ENCODE measurements at places on chromosomes 11 and 22. TPM values are rescaled to one million over a fixed set of nuclear protein-coding genes. Genes with fewer than 3 reads are reported as not detected.

The ZC3H12C gene
- 2.6 TPM for total RNA-seq

The MFRP gene
- total RNA-seq, result 0.03 TPM

DNA sequence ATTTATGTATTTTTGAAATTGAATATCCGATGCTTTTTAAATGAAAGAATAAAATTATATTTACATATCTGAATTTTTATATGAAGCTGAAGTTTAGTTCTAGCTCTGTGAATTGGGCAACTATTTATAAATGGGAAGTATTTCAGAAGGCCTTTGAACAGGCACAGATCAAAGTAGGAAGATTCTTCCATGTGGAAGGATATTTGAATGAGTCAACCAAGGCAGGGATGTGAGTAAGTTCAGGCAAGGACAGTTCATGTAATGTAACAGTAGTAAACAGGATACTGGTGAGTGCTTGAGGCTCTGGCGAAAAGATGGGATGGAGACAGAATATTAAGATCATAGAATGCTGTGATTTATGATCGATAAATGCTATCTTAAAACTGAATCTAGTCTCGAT lies 417.8 kb upstream of the CCDC179 start:
- no peak overlapping the region for H3K27ac ChIP-seq
- H3K4me3 ChIP-seq, result no peak overlapping the region
- H3K36me3 ChIP-seq, result no peaks in the 10 kb centered on the region
- no peaks in the 10 kb centered on the region for H3K27me3 ChIP-seq
- DNase-seq, result no peak
- no peaks in the 10 kb centered on the region for H3K4me1 ChIP-seq

The CFAP300 gene
- total RNA-seq, result 1.2 TPM

The CD44 gene
- total RNA-seq, result 10.1 TPM

DNA sequence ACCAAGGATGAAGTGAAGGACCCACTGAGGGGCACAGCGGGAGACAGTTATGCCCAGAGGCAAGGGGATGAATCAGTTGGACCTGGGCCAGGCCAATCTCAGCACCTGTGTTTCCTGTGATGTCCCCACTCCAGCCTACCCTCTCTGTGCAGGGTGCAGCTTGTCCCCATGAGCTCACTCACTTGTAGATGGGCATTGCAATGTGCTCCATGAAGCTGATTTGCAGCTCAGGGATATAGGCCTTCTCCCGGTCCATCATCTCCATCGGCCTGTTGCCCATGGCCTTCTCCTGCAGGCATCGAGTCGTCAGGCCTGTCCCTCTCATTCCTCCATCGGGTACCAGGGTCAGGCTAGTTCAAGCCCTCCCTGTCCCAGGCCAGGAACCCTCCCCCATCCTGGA lies 96.2 kb downstream of the PDE2A start:
- no peak overlapping the region for H3K4me3 ChIP-seq
- no peak overlapping the region for H3K27ac ChIP-seq
- H3K4me1 ChIP-seq, result 0 out of 2 replicates have a peak, but pooled peaks cover under 1% of the 10 kb centered on the region
- H3K27me3 ChIP-seq, result 0 out of 2 replicates have a peak, but pooled peaks cover 3% of the 10 kb centered on the region
- DNase-seq, result no peak

GRCh38 chr11:61895718-61896059 lies 4.3 kb upstream of the FADS3 start:
- no peaks in the 10 kb centered on the region for H3K27me3 ChIP-seq
- no peak overlapping the region for H3K4me3 ChIP-seq
- no peak overlapping the region for H3K27ac ChIP-seq
- peaks cover 11% of the 10 kb centered on the region for H3K4me1 ChIP-seq

GRCh38 chr11:110580571-110580970 lies 131.7 kb downstream of the ARHGAP20 start:
- no peak overlapping the region for H3K27ac ChIP-seq
- H3K36me3 ChIP-seq, result no peaks in the 10 kb centered on the region
- DNase-seq, result no peak
- no peak overlapping the region for H3K4me3 ChIP-seq
- no peaks in the 10 kb centered on the region for H3K27me3 ChIP-seq
- no peaks in the 10 kb centered on the region for H3K4me1 ChIP-seq

- no peaks in the 10 kb centered on the region for H3K4me1 ChIP-seq
- H3K4me3 ChIP-seq, result no peak overlapping the region
- H3K27ac ChIP-seq, result no peak overlapping the region
- 0 out of 2 replicates have a peak, but pooled peaks cover 3% of the 10 kb centered on the region for H3K27me3 ChIP-seq
- no peak for DNase-seq
These were observed 10.0 kb upstream of the PKNOX2 start for GRCh38 chr11:125154378-125155099.

The RFPL2 gene
- not detected for total RNA-seq

DNA sequence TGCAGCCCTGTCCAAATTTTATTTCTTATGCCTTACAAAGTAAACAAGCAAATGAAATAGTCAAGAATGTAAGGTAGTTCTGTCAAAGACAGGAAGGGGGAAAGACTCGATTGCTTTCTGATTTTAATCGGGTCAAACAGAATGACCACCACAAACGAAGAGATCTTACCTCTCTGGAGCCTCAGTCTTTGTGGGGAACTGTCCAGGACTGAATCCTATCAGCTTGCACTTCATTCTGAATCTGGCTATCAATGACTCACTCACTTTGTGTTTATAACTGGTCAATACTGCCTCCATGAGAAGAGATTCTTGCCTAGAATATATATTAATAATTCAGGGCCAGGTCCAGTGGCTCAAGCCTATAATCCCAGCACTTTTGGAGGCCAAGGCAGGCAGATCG lies 17.2 kb downstream of the MSANTD2 start:
- DNase-seq, result no peak
- H3K27ac ChIP-seq, result no peak overlapping the region
- H3K4me3 ChIP-seq, result no peak overlapping the region
- no peaks in the 10 kb centered on the region for H3K4me1 ChIP-seq

The MIF gene
- total RNA-seq, result 800 TPM

- no peaks in the 10 kb centered on the region for H3K4me1 ChIP-seq
- no peaks in the 10 kb centered on the region for H3K36me3 ChIP-seq
- no peaks in the 10 kb centered on the region for H3K27me3 ChIP-seq
These were observed 47.0 kb downstream of the TPBGL start for GRCh38 chr11:75287579-75287978.

- no peaks in the 10 kb centered on the region for H3K36me3 ChIP-seq
- H3K4me3 ChIP-seq, result no peak overlapping the region
- peak; percentile 30 for DNase-seq
- no peak overlapping the region for H3K27ac ChIP-seq
These were observed 41.5 kb upstream of the PPARA start for GRCh38 chr22:46108564-46109473.

GRCh38 chr22:48811885-48812284 lies 1015.8 kb downstream of the BRD1 start:
- H3K27ac ChIP-seq, result no peak overlapping the region
- no peaks in the 10 kb centered on the region for H3K4me1 ChIP-seq
- H3K27me3 ChIP-seq, result no peaks in the 10 kb centered on the region
- H3K4me3 ChIP-seq, result no peak overlapping the region
- no peak for DNase-seq

The KCNQ1OT1 gene
- total RNA-seq, result 2.8 TPM

- peaks cover 9% of the 10 kb centered on the region for H3K4me1 ChIP-seq
- H3K27me3 ChIP-seq, result no peaks in the 10 kb centered on the region
- no peaks in the 10 kb centered on the region for H3K36me3 ChIP-seq
- DNase-seq, result no peak
These were observed 4.0 kb downstream of the TCN1 start for GRCh38 chr11:59862252-59862651.

GRCh38 chr11:111531687-111532364 lies 8.7 kb upstream of the LAYN start:
- no peak for DNase-seq
- no peak overlapping the region for H3K4me3 ChIP-seq
- no peak overlapping the region for H3K27ac ChIP-seq
- H3K4me1 ChIP-seq, result no peaks in the 10 kb centered on the region
- no peaks in the 10 kb centered on the region for H3K27me3 ChIP-seq
- no peaks in the 10 kb centered on the region for H3K36me3 ChIP-seq

- no peaks in the 10 kb centered on the region for H3K36me3 ChIP-seq
- H3K4me3 ChIP-seq, result no peak overlapping the region
- no peaks in the 10 kb centered on the region for H3K4me1 ChIP-seq
- no peak overlapping the region for H3K27ac ChIP-seq
These were observed 27.5 kb downstream of the TPCN2 start for GRCh38 chr11:69076129-69076791.

- DNase-seq, result no peak
- H3K27me3 ChIP-seq, result no peaks in the 10 kb centered on the region
- H3K27ac ChIP-seq, result no peak overlapping the region
These were observed 160.3 kb upstream of the TMEM45B start for GRCh38 chr11:129655247-129655832.

The P2RX6 gene
- not detected for total RNA-seq

- H3K36me3 ChIP-seq, result no peaks in the 10 kb centered on the region
- peaks cover 36% of the 10 kb centered on the region for H3K27me3 ChIP-seq
- H3K27ac ChIP-seq, result no peak overlapping the region
- no peak for DNase-seq
- H3K4me1 ChIP-seq, result peaks cover 30% of the 10 kb centered on the region
These were observed 3.6 kb downstream of the CCDC85B start for GRCh38 chr11:65894034-65894591.

GRCh38 chr11:29773656-29774264 lies 243.1 kb downstream of the KCNA4 start:
- no peak overlapping the region for H3K27ac ChIP-seq
- no peaks in the 10 kb centered on the region for H3K4me1 ChIP-seq
- no peak overlapping the region for H3K4me3 ChIP-seq

GRCh38 chr22:29308791-29309262 lies 2.4 kb downstream of the GAS2L1 start:
- DNase-seq, result peak; percentile 42
- H3K27ac ChIP-seq, result no peak overlapping the region
- H3K4me1 ChIP-seq, result peaks cover 10% of the 10 kb centered on the region
- no peak overlapping the region for H3K4me3 ChIP-seq

DNA sequence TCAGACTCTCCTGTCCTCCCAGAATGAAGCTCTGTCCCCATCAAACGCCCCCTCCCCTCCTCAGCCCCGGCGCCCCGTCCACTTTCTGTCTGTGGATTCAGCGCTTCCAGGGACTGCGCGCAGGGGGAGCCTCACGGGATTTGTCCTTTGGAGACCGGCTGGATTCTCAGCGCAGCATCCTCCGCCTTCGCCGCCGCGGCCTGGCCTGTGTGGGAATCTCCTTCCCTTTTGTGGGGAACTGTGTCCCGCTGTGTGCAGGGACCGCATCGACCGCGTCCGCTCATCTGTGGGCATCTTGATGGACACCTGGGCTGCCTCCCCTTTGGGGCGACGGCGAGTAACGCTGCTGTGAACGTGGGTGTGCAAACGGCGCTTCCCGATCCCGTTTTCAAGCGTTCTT lies 1.1 kb upstream of the SCT start:
- H3K4me1 ChIP-seq, result peaks cover 4% of the 10 kb centered on the region
- no peak overlapping the region for H3K27ac ChIP-seq
- no peaks in the 10 kb centered on the region for H3K36me3 ChIP-seq
- H3K4me3 ChIP-seq, result no peak overlapping the region
- no peak for DNase-seq

The RPLP2 gene
- 518 TPM for total RNA-seq

GRCh38 chr11:85385547-85385946 lies 241.6 kb downstream of the DLG2 start:
- peaks cover 11% of the 10 kb centered on the region for H3K4me1 ChIP-seq
- H3K27ac ChIP-seq, result no peak overlapping the region
- no peaks in the 10 kb centered on the region for H3K27me3 ChIP-seq
- no peak overlapping the region for H3K4me3 ChIP-seq

The NFAM1 gene
- total RNA-seq, result 0.49 TPM

DNA sequence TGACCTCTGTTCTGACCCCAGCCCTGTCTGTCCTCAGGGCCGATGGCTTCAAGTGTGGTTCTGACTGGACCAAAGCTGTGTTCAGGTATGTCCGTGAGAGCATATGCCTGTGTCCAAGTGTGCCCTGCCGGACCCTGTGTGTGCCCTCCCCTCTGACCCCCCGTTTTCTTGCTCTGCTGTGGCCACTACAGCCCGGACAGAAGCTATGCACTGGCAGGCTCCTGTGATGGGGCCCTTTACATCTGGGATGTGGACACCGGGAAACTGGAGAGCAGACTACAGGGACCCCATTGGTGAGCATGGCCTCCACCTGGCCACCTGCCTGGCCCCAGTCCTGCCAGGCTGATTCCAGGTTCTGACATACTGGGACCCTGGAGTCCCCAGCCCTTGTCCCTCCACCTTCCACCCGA lies 14.5 kb downstream of the ATG16L2 start:
- peaks cover 7% of the 10 kb centered on the region for H3K4me1 ChIP-seq
- H3K4me3 ChIP-seq, result no peak overlapping the region
- no peak overlapping the region for H3K27ac ChIP-seq
- H3K36me3 ChIP-seq, result no peaks in the 10 kb centered on the region
- no peak for DNase-seq
- no peaks in the 10 kb centered on the region for H3K27me3 ChIP-seq

DNA sequence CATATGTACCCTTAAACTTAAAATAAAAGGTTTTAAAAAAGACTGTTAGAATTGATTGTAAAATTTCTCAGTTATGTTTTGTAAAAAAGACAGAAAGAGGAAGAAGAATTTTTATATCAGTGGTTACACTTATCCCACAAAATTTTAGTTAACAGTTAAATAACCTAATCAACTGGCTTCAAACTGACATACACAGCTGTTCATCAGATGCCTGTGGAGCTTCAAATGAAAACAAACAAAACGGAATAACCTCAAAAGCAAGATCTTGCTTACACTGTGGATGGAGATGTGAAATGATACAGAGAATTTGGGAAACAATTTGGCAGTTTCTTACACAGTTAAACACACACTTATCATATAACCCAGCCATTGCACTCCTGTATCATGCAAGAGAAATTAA lies 521.0 kb downstream of the ETS1 start:
- no peaks in the 10 kb centered on the region for H3K4me1 ChIP-seq
- H3K27me3 ChIP-seq, result no peaks in the 10 kb centered on the region
- H3K36me3 ChIP-seq, result no peaks in the 10 kb centered on the region
- no peak for DNase-seq
- H3K27ac ChIP-seq, result no peak overlapping the region
- no peak overlapping the region for H3K4me3 ChIP-seq

GRCh38 chr11:70360211-70360610 lies 38.1 kb upstream of the CTTN start:
- DNase-seq, result no peak
- H3K27me3 ChIP-seq, result no peaks in the 10 kb centered on the region
- H3K36me3 ChIP-seq, result peaks cover 32% of the 10 kb centered on the region
- no peak overlapping the region for H3K27ac ChIP-seq
- H3K4me1 ChIP-seq, result no peaks in the 10 kb centered on the region

The TRPM5 gene
- total RNA-seq, result not detected

- no peaks in the 10 kb centered on the region for H3K27me3 ChIP-seq
- no peak for DNase-seq
- H3K4me1 ChIP-seq, result peaks cover 22% of the 10 kb centered on the region
- H3K4me3 ChIP-seq, result peak overlapping the region; percentile 46
These were observed 575 bp downstream of the MFNG start for GRCh38 chr22:37485395-37486223.

All from GM23338 (cell line).